AG08395 (cell line): ENCODE measurements at places on chromosomes 1 and 21.

DNA sequence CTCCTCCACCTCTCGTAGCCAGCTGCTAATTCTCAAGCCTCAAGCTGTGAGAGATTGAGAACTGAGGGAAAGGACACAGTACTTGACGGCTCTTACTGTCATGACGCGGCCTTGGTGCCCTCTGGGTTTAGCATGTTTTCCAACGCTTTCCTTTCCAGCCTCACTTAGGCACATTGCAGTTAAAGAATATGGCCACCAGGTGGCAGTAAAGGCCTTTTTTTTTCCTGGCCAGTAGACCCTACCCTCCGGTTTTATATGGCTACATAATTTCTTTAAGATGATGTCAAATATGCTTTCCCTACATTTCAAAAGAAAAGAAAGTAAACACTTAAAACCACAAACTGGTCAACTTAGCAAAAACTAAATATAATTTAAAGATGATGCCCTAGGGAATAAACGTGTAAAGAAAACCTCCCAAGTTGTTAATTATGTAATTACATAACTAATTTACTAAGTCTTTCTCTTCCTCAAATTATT, 56.8 kb upstream of the PRDX6 start:
- peak; percentile 58 for DNase-seq

GRCh38 chr1:53732409-53732808, 6.6 kb downstream of the GLIS1 start:
- no peak for DNase-seq

GRCh38 chr1:85182700-85183099, 18.1 kb downstream of the SYDE2 start:
- no peak for DNase-seq

DNA sequence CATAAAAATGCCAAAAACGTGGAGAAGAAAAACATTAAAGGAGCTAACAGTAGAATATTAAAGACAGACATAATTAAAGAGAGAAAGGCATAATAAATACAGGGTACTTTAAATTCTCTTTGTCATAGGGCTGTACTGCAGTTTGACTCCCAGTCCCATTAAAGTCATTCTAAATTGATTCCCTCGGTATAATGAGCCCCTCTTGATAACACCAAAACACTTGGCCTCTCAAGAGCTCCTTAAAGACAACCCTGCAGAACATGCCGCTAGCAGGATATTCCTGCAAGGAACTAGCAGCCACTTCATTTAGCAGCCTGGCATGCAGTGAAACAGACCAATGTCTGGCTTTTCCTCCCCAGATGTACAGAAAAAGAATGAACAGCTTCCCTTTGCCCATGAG, 273.8 kb upstream of the ESRRG start:
- no peak for DNase-seq

DNA sequence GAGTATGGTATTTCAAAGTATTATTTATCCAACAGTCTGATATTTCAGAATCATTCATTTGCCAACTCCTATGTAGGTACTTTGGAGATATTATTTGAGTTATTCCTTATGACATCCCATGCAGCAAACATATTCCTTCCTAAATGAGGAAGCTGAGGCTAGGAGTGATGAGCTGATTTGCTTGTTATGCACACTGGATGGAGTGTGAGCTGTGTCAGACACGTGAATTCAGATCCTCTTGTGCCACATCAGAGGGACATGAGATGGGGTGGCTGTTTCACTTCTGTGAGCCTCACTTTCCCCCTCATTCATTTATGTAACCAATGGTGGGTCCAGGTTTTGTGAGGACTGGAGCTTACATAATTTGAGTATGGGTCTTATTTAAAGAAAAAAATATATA, 215.9 kb downstream of the DISC1 start:
- no peak for DNase-seq

DNA sequence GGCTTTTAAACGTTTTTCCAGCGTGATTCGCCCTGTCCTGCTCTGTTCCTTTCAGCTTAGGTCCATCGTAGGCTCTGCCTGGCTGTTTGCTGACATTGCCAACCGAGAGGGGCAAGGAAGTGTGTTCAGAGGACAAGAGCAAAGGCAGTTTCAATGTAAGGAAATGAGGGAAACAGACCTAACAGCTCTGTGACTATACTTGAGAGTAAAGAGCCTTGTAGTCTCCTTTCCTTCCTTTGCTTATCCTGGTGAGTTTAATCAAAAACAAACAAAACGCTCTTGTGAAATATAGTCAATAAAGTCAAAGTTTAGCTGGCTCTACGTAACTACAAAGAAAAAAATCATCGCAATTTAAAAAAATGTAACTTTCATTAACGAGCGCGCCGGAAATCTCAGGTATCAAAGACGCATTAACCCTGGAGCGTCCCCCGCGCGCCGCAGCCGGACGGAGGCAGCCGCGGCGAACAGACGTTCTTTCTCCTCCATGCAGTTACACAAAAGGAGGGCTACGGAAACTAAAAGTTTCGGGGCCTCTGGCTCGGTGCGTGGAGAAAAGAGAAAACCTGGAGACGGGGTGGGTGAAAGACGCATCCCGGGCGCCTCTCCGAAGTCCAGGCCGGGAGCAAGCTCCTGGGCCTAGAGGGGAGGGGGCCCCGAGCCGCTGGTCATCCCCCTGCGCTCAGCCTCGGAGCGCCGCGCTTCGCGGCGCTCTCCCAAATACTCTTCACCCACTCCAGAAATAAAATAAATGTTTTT, 617 bp upstream of the ADGRL2 start:
- DNase-seq: peak; percentile 52

DNA sequence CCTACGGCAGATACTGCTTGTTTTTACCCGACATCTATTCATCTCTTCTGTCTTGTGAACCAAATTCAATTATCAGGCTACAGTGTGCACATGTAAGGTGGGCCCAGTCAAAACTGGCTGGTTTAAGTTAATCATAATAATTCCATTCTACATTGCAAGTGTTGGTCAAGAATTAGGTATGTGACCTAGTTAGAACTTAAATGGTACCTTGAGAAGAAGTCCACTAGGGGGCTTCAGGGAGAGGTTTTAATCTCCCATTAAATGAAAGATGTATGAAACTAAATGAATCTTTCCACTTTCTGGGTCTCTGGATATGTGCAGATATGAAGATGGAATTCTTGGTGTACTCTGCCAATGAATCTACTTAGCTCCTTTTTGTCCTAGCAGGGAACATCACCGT, 187.1 kb downstream of the CDC42BPA start:
- peak; percentile 49 for DNase-seq

DNA sequence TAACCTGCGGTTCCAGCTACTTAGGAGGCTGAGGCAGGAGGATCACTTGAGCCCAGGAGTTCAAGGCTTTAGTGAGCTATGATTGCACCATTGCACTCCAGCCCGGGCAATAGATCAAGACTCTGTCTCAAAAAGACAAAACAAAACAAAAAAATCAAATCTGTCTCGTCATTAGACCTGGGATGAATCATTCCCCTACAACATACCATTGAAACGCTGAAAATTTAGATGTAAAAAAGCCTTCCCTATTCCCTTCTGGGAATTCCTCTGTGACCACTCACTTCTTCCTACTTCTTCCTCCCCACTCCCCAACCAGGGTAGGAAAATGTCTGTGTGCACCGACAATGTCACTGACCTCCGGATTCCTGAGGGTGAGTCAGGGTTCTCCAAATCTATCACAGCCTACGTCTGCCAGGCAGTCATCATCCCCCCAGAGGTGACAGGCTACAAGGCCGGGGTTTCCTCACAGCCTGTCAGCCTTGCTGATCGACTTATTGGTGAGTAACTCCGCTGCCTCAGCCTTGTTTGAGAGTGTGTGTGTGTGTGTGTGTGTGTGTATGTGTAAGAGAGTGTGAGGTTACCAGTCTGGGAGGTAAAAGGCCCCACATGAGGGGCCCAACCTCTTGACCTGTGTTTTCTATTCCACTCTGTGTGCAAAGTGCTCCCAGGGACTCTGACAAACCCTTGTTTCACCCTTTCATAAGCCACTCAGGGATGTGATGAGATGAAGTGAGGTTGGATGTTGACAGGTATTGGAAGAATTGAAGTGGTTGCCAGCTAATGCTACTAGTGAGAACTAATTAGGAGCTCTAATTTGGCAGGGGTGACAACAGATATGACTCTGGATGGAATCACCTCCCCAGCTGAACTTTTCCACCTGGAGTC, 16.3 kb upstream of the SARS1 start:
- peak; percentile 96 for DNase-seq

GRCh38 chr1:117544509-117545109, 61.2 kb upstream of the TENT5C start:
- DNase-seq: no peak

DNA sequence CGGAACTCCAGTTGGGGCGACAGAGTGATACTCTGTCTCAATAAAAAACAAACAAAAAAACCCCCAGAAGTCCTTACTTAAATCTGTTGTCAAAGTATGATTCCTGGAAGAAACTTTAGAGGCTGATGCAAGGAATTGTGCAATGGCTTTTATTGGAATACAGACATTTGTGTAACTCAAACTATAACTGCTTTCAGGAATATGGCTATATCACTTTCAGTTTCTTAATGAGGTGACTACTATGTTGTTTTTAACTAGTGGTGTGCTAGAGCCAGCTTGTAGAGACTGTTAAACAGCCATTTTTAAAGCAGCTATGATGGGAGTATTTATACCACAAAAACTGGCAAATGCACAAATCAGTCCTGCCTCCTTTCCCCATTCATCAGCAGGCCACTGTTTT, 22.7 kb upstream of the DNAJC28 start:
- no peak for DNase-seq

GRCh38 chr1:51953079-51953478, 37.4 kb downstream of the RAB3B start:
- no peak for DNase-seq

DNA sequence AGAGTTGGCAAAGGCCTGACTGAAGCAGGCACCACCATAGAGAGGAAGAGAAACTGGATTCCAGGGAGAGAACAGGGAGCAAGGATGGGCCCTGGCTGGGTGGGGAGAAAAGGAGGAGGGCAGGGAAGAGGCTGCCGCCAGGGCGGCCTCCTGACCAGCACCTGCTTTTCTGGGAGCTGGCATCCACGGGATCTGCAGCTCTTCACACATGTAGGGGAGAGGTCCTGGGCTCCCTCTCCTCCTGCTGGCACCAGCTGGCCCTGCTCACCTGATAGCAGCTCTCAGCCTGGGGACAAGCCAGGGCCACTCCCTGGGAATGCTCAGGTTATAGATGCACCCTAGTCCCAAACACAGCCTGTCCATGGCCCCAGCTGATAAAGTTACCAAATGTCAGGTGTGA, 39.9 kb downstream of the TEX35 start:
- no peak for DNase-seq

GRCh38 chr1:40620586-40621210, 44.8 kb downstream of the RIMS3 start:
- no peak for DNase-seq
